ENCODE measurements at places on chromosomes 7 and 10.

DNA sequence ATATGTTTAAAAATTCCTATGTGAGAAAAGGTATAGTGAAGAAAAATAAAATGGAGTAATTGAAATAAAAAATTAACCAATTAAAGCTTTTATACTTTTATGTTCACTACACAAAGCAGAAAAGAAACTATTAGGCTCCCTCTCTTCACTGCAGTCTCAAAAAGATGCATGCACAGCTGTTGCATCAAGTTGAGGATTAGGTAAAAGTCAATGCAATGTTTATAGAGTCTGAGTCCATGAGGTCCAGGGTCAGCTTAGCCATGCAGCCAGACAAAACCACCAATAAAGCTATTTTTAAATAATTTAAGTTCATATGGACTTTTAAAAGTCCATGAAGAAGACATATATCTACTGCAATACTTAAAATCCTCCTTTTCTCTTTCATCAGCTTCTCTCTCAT lies 31.1 kb upstream of the ING3 start:
- ATAC-seq: no peak

GRCh38 chr10:101693978-101694673 lies 844 bp downstream of the FBXW4 start:
- peak; percentile 78 for ATAC-seq

GRCh38 chr7:80312139-80312661 lies 177.6 kb downstream of the GNAI1 start:
- ATAC-seq: no peak

DNA sequence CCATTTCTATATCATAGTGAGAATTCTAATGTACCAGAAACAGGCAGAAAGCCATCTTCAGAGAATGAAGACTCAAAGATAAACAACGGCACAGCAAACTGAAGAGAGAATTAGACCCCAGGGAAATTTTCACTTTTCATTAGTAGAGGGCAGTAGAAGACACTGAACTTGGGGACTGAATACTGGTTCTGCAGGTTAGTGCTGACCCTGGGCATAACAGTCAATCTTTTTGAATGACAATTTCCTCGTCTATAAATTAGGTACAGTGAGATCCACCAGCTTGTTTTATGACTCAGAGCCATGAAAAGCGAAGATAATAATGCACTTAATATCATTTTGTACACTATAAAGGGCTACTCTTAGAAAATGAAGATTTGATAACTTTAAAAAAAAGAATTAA lies 13.7 kb downstream of the FKBP14 start:
- no peak for ATAC-seq

GRCh38 chr10:67770537-67770936 lies 67.5 kb downstream of the DNAJC12 start:
- ATAC-seq: peak; percentile 28

DNA sequence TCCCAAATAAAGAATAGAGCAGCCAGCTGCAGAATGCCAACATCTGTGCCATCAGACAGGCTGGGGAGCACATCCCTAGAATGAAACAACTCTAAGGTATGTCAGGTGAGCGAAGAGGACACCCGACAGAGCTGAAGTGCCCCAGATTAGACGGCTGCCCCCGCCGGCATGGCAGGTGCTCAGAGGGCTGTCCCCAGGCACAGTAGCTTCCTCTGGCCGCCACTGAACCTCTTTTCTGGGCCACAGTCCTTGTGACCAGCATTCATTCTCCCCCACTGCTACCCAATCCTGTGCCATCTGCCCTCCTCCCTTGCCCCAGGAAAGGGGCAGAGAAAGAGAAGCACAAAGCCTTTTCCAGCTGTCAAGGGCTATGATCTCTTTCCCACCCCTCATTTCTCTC lies 41.7 kb downstream of the RGS10 start:
- ATAC-seq: no peak
